Activated CD4-positive, alpha-beta memory T cell treated with anti-CD3 and anti-CD28 coated beads for 36 hours (primary cell): ENCODE measurements at places on chromosomes 1 and 21. TPM values are rescaled to one million over a fixed set of nuclear protein-coding genes. Genes with fewer than 3 reads are reported as not detected.

The ESPN gene
- 1.5 TPM for total RNA-seq

- DNase-seq: no peak
Measured at GRCh38 chr1:115274467-115274866, 63.6 kb downstream of the NGF start.

DNA sequence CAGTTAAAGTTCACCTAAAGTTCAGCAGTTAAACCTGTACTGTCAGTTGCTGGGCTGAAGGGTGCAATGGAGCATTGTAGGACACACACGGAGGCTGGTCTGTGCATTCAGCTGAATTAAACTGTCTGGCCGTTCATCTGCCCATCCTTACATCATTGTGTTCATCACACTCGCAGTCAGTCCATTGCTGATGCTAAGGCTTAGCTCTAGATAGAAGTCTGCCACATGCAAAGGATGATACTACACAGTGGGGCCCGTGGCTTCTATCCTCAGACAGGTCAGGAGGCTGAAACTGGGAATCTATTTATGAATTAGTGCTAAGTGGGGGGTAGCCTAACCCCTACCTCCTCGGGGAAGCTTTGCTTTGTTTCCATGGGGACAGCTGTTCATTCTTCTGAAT lies 60.4 kb downstream of the CNIH3 start:
- no peak for DNase-seq

GRCh38 chr1:172287208-172287607 lies 133.3 kb upstream of the C1orf105 start:
- no peak for DNase-seq

The MROH7 gene
- not detected for total RNA-seq

DNA sequence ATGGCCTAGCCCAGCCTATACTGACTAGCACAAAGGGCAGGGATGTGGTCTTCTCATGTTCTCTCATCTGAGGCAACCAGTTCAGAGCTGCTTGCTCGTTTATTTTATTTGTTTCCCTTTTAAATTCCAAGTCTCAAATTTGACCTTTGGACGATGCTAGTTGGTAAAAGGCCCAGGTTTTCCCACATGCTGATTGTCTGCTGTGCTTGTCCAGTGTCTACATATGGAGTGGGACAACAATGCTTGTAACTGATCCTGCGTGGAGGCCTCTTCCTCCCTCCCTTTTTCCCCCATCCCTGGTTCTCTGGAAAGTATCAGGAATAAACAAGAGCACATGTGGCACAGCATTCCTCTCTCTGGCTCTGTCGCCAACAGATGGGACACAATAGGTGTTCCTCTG lies 34.0 kb upstream of the BEND5 start:
- DNase-seq: no peak

- peak; percentile 10 for DNase-seq
Measured at GRCh38 chr1:209398313-209398991, 185.1 kb upstream of the CAMK1G start.

GRCh38 chr21:17823846-17824245 lies 4.7 kb upstream of the C21orf91 start:
- DNase-seq: no peak

DNA sequence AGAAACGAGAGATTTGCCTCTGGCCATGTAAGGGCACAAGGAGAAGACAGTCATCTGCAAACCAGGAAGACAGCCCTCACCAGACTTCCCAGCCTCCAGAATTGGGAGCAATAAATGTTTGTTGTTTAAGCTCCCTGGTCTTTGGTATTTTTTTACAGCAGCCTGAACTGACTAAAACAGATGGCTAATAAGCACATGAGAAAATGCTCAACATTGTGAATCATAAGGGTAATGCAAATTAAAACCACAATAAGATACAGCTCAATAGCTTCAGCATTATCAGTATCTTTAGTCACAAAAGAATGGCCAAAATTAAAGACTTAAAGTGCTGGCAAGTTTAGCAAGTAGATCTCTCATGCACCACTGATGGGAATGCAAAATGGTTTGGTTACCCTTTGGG lies 11.7 kb downstream of the UBE2G2 start:
- DNase-seq: no peak
